ENCODE measurements at places on chromosomes 5 and 9. TPM values are rescaled to one million over a fixed set of nuclear protein-coding genes. Genes with fewer than 3 reads are reported as not detected.

The DMRTA1 gene
- total RNA-seq = 1.2 TPM

The FAM78A gene
- 1.2 TPM for total RNA-seq

The SHOC1 gene
- total RNA-seq = not detected

The PCDHB4 gene
- total RNA-seq = 3.9 TPM

The ZNF483 gene
- 19.7 TPM for total RNA-seq

The PLPPR1 gene
- not detected for total RNA-seq

The MARVELD2 gene
- total RNA-seq = 0.36 TPM

The SLC1A3 gene
- total RNA-seq = 21.8 TPM

The ARSK gene
- total RNA-seq = 8.3 TPM

The INSL6 gene
- not detected for total RNA-seq

The IL7R gene
- total RNA-seq = 4.7 TPM

- H3K4me3 ChIP-seq = no peak within 1 kb of the TSS
- peaks cover 98% of the 10 kb centered on the region for H3K4me1 ChIP-seq
- H3K27ac ChIP-seq = peak within 1 kb of the TSS; percentile 43
- no peak for DNase-seq
- no peaks in the 10 kb centered on the region for H3K36me3 ChIP-seq
- no peaks in the 10 kb centered on the region for H3K27me3 ChIP-seq
Measured at GRCh38 chr5:150507474-150508276, at the start of gene NDST1. Gene NDST1 (plus strand): TSS chr5:150508131. CDS start chr5:150521255, 13,124 bp downstream.

DNA sequence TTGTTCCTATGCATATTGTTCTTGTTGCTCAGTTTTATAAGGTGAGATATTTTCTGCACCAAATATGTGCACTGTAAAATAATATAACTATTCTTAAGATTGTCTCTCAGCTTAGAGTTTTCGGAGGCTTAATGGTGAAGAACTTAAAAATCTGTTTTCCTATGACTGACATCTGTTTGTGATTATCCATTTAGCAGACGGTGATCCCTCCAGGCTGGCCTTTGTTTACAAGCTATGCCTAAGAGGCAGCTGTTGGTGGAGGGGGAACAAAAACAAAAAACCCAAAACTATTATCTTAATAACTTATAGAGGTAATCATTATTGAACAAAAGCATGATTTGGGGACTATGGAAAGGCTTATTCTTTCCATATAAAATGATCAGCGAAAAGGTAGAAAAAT is 658 bp downstream of the PDCD1LG2 start:
- H3K4me3 ChIP-seq = no peak overlapping the region
- H3K27ac ChIP-seq = peak overlapping the region; percentile 55
- no peak for DNase-seq
- no peaks in the 10 kb centered on the region for H3K36me3 ChIP-seq
- H3K4me1 ChIP-seq = peaks cover 7% of the 10 kb centered on the region

GRCh38 chr5:124279146-124279876 is 467.1 kb downstream of the ZNF608 start:
- no peak for DNase-seq
- H3K36me3 ChIP-seq = no peaks in the 10 kb centered on the region

- no peaks in the 10 kb centered on the region for H3K36me3 ChIP-seq
- H3K27ac ChIP-seq = no peak overlapping the region
- no peak for DNase-seq
Measured at GRCh38 chr5:108810717-108811116, 63.0 kb downstream of the FER start.

DNA sequence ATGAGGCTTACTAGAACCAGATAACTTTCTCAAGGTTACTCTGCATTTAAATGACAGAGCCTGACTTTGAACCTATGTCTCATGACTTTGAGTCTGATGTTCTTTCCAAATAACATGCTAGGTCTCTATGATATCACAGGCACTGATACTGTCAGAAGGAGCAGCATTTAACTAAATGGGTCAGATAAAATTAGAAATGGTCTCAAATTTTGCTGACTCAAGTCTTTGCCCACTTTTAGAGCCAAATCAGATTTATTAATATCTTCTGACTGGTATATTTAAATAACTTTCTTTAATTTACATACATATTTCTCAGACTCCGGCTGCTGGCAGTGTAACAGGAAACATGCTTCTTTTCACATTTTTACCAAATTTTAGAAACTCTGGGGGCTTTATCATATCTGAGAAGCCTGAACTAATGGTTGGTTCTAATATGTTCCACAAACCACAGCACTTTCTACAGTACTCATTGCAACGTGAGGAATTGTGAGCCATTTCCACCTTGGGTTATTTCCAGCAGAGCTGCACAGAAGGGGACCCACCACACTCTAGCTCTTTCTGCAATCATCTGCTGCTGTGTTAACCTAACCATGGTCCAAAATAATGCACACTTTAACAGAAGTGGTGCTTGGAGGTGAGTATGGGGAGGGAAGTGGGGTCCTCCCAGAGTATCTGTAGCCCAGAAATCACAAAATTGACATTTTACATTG is 79.2 kb downstream of the KCTD16 start:
- H3K27me3 ChIP-seq = no peaks in the 10 kb centered on the region
- no peak overlapping the region for H3K4me3 ChIP-seq
- no peaks in the 10 kb centered on the region for H3K4me1 ChIP-seq
- H3K36me3 ChIP-seq = no peaks in the 10 kb centered on the region
- H3K27ac ChIP-seq = no peak overlapping the region
- DNase-seq = no peak

DNA sequence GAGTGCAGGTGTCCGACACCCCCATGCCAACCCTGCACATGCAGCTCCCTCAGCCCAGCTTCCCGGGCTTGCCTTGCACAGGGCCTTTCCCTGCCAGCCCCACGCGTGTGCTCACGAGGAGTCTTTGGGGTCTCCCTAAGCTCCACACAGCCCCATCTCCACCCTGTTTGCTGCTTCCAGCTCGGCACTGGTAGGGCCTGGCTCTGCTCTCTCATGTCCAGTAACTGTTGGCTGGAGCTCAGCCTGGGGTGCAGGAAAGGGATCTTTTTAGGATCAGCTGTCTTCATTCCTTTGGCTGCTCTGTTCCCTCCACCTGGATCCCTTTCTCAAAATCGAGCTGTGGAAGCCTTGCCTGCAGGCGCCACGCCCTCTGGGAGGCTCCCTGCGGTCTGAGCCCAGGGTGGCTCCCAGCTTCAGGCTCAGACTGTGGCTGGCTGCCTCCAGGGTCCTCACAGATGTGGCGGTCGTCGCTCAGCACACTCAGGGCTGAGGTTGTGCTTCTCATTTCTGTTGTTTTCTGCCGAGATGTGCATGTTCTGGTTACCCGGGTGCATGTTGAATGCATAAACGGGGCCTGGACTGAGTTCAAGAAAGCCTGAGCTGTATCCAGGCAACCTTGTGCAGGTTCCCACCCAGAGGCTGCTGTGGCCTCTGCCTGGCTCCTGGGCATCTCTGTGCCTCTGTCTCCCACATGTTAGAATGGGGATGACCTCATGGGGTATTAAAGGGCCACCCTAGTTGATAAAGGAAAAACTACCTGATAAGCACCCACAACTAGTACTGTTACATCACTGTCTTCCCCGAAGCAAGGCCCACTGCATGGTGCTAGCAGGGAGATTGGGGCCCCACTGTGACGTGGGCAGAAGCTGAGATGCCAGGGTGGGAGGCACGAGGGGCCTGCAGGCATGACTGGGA is 4.3 kb downstream of the CACNA1B start:
- H3K4me1 ChIP-seq = peaks cover 8% of the 10 kb centered on the region
- H3K27ac ChIP-seq = no peak overlapping the region
- H3K4me3 ChIP-seq = no peak overlapping the region
- H3K36me3 ChIP-seq = no peaks in the 10 kb centered on the region
- peaks cover 34% of the 10 kb centered on the region for H3K27me3 ChIP-seq
- DNase-seq = no peak

- H3K27me3 ChIP-seq = no peaks in the 10 kb centered on the region
- H3K27ac ChIP-seq = no peak overlapping the region
- no peak overlapping the region for H3K4me3 ChIP-seq
- no peaks in the 10 kb centered on the region for H3K36me3 ChIP-seq
- no peaks in the 10 kb centered on the region for H3K4me1 ChIP-seq
Measured at GRCh38 chr5:155947394-155948062, 379.4 kb upstream of the SGCD start.

DNA sequence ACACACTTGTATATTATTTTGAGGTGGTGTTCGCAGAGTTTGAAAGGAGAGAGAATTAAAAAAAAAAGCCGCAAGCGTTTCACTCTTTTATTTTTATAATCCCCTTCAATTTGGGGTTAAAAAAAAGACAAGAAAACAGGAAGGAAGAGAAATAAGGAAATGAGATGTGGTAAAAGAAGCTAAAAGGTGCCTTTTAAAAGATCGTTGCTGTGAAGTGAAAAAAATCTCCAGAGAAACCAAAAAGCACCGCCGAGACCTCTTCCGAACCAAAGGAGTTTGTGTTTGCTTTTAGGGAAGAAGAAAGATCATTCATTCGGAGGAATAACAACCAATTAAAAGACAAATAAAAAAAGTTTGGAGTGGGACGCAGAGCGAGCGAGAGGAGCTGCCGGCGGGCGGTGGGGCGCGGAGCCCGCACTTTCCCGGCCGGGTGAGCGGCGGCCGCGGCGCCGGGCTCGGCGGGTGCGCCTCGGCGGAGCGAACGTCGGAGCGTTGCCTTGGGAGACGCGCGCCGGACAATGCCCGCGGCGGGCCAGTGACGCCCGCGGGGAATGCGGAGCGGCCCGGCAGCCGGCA is 355 bp downstream of the TLE4 start:
- H3K36me3 ChIP-seq = no peaks in the 10 kb centered on the region
- peak overlapping the region; percentile 93 for H3K27ac ChIP-seq
- DNase-seq = peak; percentile 68
- H3K4me3 ChIP-seq = peak overlapping the region; percentile 93
- H3K4me1 ChIP-seq = peaks cover 35% of the 10 kb centered on the region

- no peak overlapping the region for H3K4me3 ChIP-seq
- DNase-seq = no peak
- H3K27me3 ChIP-seq = no peaks in the 10 kb centered on the region
- no peaks in the 10 kb centered on the region for H3K4me1 ChIP-seq
- H3K27ac ChIP-seq = no peak overlapping the region
- no peaks in the 10 kb centered on the region for H3K36me3 ChIP-seq
Measured at GRCh38 chr5:16864631-16865131, 71.4 kb downstream of the MYO10 start.

DNA sequence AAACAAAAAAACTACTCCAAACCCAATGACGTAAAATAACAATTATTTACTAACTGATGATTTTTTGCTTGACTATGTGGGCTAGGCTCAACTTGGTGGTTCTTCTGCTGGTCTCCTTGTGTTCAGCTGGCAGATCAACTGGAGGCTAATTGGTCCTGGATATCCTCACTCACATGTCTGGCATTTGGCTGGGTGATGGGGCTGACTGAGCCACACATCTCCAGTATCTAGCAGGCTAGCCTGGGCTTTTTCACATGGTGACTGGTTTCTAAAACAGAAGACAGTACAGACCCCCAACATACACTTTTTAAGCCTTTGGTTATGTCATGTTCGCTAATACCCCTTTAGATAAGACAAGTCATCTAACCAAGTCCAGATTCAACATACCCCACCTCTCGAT is 104.7 kb upstream of the PRRC1 start:
- H3K4me3 ChIP-seq = no peak overlapping the region
- no peak for DNase-seq
- H3K4me1 ChIP-seq = no peaks in the 10 kb centered on the region
- no peaks in the 10 kb centered on the region for H3K36me3 ChIP-seq

- H3K4me3 ChIP-seq = no peak overlapping the region
- H3K27ac ChIP-seq = no peak overlapping the region
- DNase-seq = no peak
- H3K4me1 ChIP-seq = peaks cover 22% of the 10 kb centered on the region
Measured at GRCh38 chr5:81505672-81506071, 111.7 kb upstream of the ACOT12 start.

DNA sequence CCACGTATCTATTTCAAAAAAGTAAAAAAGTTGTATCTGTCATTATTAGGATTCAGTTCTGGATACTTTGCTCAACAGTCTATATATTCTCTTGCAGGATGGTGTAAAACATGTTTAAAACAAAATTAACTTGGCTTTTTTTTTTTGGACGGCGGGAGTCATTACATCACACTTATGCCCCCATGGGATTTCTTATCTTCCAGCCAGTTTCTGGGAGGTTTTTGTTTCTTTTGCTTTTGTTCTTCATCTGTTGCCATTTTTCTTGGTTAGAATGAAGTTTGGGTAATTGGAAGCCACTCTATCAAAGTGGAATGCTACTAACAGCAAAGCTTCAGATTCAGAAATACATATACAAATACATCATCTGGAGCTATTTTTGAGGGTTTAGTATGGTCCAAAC is 1.8 kb upstream of the STARD4 start:
- no peaks in the 10 kb centered on the region for H3K27me3 ChIP-seq
- no peak overlapping the region for H3K4me3 ChIP-seq
- no peak overlapping the region for H3K27ac ChIP-seq
- H3K36me3 ChIP-seq = no peaks in the 10 kb centered on the region

GRCh38 chr9:70760228-70760627 is 345.8 kb upstream of the KLF9 start:
- no peak for DNase-seq
- H3K36me3 ChIP-seq = no peaks in the 10 kb centered on the region
- H3K4me1 ChIP-seq = no peaks in the 10 kb centered on the region
- no peaks in the 10 kb centered on the region for H3K27me3 ChIP-seq
- no peak overlapping the region for H3K4me3 ChIP-seq
